ENCODE measurements at places on chromosomes 13 and 19. TPM values are rescaled to one million over a fixed set of nuclear protein-coding genes. Genes with fewer than 3 reads are reported as not detected.

The PCP2 gene
- total RNA-seq, result 0.64 TPM

The DPF1 gene
- 0.41 TPM for total RNA-seq

The SGCG gene
- not detected for total RNA-seq

The ICAM5 gene
- total RNA-seq, result 0.81 TPM

DNA sequence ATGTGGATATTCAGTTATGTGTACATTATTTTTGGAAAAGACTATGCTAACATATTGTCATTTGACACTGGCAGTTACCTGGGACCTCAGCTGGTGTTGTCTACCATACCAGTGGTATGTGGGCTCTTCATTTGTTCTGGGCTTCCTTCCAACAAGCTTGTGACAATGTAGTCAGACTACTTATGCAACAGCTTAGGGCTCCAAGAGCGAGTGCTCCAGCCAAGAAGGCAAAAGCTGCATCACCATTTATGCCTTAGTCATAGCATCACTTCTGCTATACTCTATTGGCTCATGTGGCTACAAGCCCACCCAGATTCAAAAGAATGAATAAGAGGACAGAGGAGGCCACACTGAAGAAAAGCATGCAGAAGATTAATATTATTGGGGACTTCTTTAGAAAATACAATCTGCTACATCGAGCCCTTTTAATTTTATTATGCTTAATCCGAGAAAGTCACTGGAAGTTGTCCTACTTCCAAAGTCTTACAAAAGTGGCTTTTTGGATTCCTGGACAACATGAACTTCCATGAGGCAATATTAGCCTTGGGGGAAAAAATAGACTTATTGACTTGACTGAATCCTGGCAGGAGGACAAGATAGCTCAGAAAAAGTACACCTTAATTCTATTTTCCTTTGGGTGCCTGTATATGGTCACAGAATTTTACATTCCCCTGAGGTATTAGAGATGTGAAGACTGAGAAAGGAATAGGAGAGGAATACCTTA is 529.4 kb upstream of the HTR2A start:
- H3K36me3 ChIP-seq, result no peaks in the 10 kb centered on the region
- H3K27me3 ChIP-seq, result no peaks in the 10 kb centered on the region
- no peaks in the 10 kb centered on the region for H3K4me1 ChIP-seq
- no peak for DNase-seq
- no peak overlapping the region for H3K4me3 ChIP-seq

- H3K4me3 ChIP-seq, result no peak overlapping the region
- no peaks in the 10 kb centered on the region for H3K36me3 ChIP-seq
- no peak for DNase-seq
- no peaks in the 10 kb centered on the region for H3K4me1 ChIP-seq
These were observed 89.9 kb downstream of the MZT1 start for GRCh38 chr13:72637561-72637960.

DNA sequence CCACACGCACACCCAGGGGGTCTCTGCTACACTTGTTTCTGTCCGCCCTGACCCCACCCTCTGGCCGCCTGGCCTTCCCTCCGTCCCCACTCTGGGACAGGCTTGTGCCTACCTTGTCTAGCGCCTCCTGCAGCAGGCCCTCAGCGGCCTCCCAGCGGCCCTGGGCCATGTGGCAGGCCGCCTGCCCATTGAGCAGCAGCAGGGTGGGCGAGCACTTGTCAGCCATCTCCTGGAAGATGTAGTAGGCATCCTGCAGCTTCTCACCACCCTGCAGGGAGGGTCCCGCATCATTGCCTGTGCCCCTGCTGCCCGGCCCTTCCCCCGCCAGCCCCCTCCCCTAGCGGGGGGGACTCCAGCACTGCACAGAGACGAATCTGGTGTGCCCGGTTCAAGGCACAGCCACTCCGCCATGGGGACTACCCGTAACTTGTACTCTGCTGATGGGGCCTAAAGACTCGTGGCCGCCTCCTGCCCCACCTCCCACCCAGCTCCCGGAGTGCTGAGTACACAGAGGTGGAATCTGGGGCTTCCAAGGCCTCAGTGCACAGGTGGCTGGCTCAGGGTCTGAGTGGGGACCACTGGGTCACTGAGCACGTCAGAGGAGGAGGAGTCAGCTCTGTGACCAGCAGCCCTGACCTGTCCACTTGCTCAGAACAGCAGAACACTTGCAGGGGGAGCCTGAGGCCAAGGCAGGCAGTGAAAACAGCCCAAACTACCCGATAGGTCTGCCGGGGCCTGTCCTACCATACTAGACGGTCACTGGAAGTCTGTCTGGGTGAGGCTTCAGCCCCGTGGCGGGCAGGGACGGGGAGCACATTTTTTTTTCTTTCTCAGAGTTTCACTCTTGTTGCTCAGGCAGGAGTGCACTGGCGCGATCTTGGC is 7.4 kb upstream of the CERS1 start:
- H3K36me3 ChIP-seq, result peaks cover 10% of the 10 kb centered on the region
- H3K27me3 ChIP-seq, result no peaks in the 10 kb centered on the region
- H3K27ac ChIP-seq, result no peak overlapping the region
- no peaks in the 10 kb centered on the region for H3K4me1 ChIP-seq
- no peak overlapping the region for H3K4me3 ChIP-seq

DNA sequence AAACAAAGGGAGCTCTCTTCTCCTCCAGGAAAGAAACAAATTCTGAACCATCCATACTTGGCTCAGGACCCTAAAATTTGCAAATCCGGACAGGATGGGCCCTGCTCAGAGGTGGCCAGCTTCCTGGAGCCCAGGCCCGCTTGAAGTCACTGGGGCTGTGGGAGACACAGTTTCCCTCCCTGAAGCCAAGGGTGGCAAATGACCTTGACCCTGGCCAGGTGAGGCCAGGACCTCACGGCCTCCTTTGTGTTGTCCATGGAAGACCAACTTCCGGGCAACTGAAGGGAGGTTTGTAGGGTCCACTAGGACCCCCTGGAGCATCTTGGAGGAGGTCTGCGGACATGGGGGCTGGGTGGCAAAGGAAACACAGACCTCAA is 5.5 kb downstream of the NANOS3 start:
- H3K27ac ChIP-seq, result no peak overlapping the region
- no peak overlapping the region for H3K4me3 ChIP-seq
- H3K36me3 ChIP-seq, result no peaks in the 10 kb centered on the region
- no peaks in the 10 kb centered on the region for H3K27me3 ChIP-seq
- H3K4me1 ChIP-seq, result peaks cover 34% of the 10 kb centered on the region

GRCh38 chr19:34831714-34832113 is 58.7 kb upstream of the ZNF599 start:
- H3K27me3 ChIP-seq, result no peaks in the 10 kb centered on the region
- no peaks in the 10 kb centered on the region for H3K4me1 ChIP-seq
- no peak for DNase-seq
- H3K27ac ChIP-seq, result no peak overlapping the region
- H3K36me3 ChIP-seq, result no peaks in the 10 kb centered on the region

- no peaks in the 10 kb centered on the region for H3K27me3 ChIP-seq
- no peak overlapping the region for H3K4me3 ChIP-seq
These were observed 8.8 kb downstream of the TPM4 start for GRCh38 chr19:16085115-16085514.

GRCh38 chr19:6590827-6591319 is at the start of gene CD70:
Gene CD70 (minus strand): TSS chr19:6591150. CDS start chr19:6591002, 148 bp downstream.
- H3K27ac ChIP-seq, result no peak within 1 kb of the TSS
- H3K4me1 ChIP-seq, result peaks cover 58% of the 10 kb centered on the region
- peaks cover 65% of the 10 kb centered on the region for H3K27me3 ChIP-seq
- peak; percentile 66 for DNase-seq
- H3K4me3 ChIP-seq, result peak within 1 kb of the TSS; percentile 63
- no peaks in the 10 kb centered on the region for H3K36me3 ChIP-seq

- H3K4me3 ChIP-seq, result no peak overlapping the region
- H3K27me3 ChIP-seq, result no peaks in the 10 kb centered on the region
- H3K36me3 ChIP-seq, result no peaks in the 10 kb centered on the region
- DNase-seq, result no peak
- no peak overlapping the region for H3K27ac ChIP-seq
These were observed 483.8 kb upstream of the SLITRK6 start for GRCh38 chr13:86283031-86283430.

All from activated naive CD4-positive, alpha-beta T cell treated with anti-CD3 and anti-CD28 coated beads for 36 hours (primary cell).